Mucosa of descending colon (tissue), 3 donors: ENCODE measurements at places on chromosomes 11 and 22.

DNA sequence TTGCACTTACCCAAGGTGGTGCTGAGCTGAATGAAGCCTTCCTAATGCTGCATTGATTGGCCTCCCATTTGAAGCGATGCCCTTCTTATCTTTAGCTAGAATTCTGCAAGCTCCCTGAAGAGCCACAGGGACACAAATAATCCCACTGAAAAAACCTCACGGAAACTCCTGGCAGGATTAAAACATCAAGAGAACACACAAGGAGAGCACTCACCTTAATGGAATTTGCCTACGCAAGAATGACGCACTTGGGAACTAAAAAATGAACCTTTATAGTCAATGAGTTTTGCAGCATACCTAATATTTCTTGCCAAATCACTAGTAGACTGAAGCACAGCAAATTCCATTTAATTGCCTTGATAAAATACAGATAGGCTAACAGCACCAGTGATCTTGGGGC is 232.8 kb upstream of the UBASH3B start:
- no peak for DNase-seq

DNA sequence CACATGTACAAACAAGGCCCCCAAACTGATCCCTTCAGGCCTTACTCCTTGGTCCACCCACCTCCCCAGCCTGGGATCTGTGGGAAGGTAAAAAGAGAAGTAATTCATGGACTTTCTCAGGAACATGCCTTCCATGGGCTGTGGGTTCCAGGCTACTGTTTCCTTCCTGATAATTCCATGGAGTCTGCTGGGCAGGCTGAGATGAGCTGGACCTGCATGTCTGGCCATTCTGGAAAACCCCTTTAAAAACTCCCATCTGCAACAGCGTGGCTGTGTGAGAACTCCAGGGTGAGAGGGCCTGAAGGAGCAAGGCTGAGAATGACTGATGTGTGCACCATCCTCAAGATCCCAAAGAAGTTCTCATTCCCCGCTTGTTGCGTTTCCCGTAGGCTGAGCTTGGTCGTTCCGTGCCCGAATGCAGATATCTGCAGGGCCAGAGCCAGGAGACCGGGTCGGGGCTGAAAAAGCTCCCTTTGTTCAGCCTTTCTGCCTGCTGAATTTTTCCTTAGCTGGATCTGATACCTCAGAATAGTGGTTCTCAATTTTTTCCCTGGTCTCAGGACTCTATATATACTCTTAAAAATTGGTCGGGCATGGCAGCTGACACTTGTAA is 72.9 kb downstream of the NAT10 start:
- DNase-seq: no peak

- no peak for DNase-seq
Observed at GRCh38 chr11:128415539-128415938, 171.8 kb downstream of the ETS1 start.

DNA sequence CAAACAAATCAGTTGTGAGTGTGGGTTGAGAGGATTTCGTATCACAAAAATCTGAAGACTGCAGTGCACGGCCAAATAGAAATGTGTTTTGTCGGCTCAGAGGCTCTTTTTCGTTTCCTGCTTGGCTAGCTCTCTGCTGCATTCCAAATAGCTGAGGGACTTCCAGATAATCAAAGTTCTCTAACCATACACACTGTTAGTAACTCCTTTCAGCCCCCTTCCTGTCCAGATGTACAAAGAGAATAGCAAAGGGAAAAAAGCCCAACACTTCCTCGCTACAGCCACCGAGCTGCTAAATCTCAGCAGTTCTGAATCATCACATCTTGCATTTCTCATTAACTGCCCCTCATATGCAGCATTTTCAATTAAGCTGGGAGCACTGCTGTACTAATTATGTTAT is 203.1 kb downstream of the TENM4 start:
- DNase-seq: no peak

DNA sequence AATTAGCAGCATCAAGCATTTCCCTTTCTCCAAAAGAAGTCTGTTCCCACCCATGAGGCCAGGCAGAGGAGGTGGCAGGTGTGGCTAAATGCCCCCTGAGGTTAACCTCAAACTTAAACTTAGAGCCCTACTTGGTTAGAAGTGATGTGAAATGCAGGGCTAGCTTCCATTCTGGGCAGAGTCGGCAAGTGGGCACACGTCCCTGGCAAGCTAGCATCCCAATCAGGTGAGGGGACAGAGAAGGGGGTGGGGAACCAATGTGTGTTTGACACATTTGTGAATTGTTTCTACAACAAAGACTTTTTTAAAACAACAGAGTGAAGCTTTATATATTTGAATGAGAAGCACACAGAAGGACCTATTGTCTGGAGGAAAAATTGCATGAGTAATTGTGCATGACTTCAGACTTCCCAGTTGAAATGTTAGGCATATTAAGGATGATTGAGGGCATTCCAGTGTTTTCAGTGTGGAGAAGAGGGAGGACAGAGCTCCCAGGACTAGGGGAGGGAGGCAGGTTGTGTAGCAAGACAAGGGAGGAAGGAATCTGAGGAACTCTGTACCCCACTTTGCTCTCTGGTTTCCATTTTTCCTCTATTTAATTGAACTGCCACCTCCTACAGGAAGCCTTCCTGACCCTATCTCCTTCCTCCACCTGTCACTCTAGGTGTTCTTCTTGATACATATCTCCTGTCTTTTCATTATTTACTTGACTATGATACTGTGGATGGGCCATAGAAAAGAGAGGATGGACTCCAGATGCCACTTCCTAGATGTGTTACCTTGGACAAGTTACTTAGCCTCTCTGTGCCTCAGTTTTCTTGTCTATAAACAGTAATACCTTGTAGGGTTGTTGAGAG is 83.3 kb upstream of the PICALM start:
- no peak for DNase-seq

DNA sequence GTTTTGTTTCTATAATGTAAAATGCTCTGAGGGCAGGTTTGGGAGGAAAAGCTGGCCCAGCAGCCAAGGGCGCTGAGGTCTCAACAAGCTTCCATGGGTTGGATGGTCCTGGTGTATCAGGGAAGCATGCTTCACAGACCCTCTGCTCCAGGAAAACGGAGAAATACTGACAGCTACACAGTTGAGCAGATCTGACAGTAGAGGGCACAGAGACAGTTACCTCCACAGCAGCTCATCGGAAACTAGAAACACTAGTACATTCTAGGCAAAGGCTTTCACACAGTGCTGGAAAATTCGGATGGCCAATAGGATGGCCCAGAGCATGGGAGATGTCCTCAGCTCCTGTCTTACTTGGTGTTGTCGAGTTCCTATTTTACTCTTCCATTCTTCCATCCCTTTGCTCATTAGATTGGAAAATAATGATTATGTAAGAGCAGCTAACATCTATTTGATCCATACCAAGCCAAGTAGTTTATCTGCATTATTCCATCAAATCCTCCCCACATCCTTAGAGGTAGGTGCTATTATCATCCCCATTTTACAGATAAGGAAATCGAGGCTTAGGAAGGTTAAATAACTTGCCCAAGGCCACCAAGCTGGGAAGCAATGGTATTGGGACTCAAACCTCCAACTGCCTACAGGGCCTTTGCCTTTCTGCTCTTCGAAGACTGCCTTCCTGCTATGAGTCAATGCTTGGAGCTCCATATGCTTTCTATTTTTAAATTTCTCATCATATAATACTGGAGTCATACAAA is 28.3 kb downstream of the LMO2 start:
- DNase-seq: no peak

DNA sequence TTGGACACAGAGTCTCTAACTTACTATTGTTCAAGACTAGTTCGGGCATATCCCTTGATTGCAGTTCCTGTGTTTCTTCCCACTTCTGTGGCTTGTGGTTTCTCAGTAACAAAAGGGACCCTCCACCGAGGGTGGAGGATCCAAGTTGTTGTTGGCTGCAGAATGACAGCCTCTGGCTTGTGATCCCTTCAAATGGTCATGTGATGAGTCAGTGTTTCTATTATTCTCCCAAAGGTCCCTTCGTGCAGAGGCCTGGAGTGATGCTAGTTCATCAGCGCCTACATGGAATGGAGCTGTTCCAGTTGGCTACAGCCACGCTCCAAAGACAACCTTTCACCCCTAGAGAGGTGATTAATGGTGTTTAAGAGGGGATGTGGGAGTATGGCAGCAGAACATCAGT is 2.6 kb upstream of the VWCE start:
- DNase-seq: no peak

GRCh38 chr11:59076876-59077571 is 9.1 kb upstream of the GLYATL1B start:
- no peak for DNase-seq

DNA sequence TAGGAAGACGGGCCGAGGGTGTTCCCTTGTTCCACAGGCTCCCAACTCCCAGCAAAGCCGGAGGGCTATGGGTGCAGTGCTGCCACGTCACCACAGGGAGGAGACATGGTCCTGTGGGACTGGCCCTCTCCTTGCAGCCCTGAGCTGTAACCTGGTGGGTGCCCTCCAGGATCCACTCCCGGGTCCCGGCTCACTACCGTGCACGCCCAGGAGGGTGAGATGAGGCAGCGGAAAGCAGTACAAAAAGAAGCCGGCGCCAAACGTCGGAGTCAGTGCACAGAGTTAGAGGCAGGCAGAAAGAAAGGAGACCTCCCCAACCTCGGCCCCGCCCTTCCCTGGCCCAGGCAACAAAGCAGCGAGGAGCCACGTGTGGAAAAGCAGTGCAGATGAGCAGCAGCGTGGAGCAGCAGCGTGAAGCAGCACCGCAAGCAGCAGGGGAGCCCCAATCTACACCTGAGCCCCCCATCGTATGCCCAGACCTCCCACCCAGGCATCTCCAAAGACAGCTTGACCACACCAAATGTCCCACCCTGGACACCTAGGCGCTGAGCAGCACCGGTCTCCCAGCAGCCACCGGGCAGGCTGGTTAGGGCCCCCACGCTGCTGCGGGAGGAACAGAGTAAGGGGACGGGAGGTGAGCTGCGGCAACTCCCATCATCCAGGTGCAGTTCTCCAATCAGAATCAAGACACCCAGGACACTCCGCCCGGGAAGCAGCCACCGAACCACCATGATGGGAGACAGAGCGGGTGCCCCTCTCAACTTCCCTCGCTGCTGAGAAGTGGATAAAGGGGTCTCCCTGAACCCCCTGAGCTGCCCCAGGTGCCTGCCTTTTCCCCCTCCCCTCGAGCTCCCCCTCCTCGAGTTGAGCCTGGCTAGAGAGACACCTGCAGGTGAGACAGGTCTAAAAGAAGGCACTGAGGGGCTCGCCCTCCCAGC is 28.8 kb downstream of the IGSF9B start:
- DNase-seq: peak; percentile 87

- peak; percentile 65 for DNase-seq
Observed at GRCh38 chr22:23098718-23099530, 28.6 kb downstream of the GNAZ start.

DNA sequence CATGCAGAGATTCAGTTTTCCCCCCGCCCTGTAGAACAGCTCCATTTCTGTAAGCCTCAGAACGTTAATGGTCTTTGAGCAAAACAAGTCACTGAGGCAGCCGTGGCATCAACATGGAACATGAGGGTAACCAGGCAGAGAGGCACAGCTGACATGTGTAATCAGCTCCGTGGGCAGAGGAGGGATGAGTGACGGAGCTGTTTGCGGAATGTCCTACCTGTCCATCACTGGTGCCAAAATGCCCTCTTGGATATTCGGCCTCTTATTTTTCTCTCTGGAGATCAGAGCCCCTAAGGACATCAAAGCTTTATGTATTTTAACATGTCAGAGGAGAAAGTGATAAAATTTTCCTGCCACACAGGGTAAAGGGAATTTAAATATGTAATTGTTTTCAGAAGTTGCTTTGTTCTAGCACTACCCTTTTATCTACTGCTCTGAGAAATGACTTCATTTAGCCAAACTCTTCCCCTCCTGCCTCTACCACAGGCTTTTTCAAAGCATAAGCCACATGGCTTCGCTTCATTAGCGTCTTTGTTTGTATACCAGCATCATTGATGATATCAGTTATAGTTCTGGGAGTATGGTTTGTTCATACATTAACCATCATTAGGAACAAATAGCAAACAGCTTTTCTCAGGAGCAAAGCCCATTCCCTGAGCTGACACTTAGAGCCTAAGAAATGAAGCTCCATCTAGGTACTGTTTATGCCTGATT is 32.9 kb downstream of the C11orf71 start:
- DNase-seq: no peak

GRCh38 chr22:45804319-45804985 is 132.8 kb downstream of the ATXN10 start:
- DNase-seq: no peak

DNA sequence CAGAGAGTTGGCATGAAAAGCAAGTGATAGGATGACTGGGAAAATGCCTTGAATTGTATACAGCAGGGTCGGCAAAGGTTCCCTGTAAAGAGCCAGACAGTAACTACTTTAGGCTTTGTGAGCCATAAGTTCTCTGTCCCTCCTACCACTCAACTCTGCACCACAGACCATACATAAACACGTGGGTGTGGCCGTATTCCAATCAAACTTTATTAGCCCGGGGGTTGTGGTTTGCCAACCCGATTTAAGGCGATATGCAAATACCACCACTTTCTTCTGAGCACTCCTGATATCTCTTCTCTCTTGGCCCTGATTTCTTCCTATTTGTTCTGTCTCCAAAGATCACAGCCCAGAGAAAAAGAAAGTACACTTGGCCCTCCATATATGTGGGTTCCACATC is 87.5 kb downstream of the MN1 start:
- DNase-seq: no peak

DNA sequence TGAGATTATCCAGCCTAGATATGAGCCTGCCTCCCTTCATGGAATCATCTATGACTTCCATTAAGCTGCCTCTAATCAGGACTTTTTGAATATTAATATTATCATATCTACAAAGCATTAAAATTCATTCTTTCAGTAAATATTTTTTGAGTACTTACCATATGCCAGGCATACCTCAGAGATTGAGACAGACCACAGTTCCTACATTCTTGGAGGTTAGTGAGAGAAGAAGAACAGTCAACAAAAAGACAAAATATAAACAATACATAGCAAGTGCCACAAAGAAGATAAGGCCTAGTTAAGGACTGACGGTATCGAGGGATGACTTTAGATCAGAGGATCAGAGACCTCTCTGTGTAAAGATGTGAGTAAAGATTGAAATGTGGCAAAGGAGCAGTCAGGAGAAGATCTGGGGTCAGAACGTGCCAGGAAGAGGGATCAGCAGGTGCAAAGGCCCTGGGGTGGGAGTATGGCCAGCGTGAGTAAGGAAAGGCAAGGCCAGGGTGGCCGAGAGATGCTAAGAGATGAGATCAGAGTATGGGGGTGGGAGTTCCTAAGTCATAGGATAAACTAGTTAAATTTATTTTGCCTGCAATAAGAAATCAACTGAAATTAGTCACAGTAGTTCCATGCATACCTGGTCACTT is 15.4 kb downstream of the SLC35C1 start:
- DNase-seq: no peak

- DNase-seq: no peak
Observed at GRCh38 chr11:12686246-12687060, 12.2 kb downstream of the TEAD1 start.

DNA sequence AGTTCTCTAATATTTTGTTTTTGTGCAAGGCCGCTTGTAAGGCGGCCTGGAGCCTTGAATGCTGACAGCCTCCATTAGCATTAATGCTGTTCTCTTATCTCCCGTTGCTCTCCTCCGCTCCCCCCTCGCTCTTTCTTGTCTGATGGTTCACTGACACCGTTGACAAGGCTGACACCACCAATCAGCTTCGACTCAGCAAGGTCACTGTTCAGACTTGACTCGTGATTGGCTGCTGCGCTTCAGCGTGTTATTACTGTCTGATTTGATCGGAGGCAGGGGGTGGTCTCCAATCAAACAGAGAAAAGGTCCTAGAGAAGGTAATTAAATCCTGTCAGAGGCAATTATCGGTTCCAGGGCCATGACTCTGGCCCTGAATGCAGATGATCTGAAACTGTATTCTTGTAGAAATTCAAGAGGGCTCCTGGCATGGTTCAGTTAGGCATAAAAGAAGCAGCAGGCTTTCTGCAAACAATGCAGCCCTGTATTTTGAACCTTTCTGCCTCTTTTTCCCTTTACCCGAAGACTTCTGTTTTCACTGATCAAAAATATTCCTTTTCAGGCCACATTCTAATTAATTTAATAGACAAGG is 49.3 kb upstream of the MPPED2 start:
- no peak for DNase-seq
